ENCODE measurements at places on chromosomes 1 and 21.

- no peak for DNase-seq
Measured at GRCh38 chr21:15692711-15693110, 37.1 kb upstream of the USP25 start.

DNA sequence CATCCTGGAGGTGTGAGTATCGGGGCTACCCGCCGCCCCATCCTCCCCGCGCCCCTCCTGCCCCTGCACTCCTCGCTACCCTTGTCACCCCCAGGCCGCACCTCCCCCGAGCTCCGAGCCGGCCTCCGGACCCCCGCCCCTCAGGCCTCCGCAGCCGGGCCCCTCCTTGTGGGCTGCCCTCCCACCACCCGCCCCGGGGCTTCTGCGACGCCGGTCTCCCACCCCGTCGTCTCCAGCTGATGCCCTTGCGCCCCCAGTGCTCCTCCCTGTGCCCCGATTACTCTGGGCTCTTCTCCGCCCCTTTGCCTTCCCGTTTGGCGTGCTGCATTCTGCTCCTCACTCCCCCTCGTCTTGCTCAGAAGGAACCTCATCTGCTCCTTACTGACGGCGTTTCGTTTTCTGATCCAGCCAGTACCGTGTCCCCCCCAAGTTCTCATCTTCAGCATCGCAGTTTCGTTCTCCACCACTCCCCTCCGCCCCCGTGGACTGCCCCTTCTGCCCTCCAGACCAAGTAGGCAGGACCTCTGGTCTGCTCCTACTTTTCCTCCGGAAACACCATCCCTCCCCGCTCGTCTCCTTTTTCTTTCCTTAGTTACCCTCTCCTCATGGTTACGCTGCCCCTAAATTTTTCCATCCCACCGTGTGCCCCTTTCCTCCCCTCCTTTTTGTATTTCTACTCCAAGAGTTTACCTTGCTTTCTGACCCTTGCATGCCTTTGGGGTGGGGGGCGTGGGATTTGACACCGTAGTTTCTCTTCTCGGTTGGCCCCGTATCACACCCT is 841 bp downstream of the SNX27 start:
- DNase-seq = no peak

GRCh38 chr1:72635719-72636118 is 353.4 kb upstream of the NEGR1 start:
- no peak for DNase-seq

DNA sequence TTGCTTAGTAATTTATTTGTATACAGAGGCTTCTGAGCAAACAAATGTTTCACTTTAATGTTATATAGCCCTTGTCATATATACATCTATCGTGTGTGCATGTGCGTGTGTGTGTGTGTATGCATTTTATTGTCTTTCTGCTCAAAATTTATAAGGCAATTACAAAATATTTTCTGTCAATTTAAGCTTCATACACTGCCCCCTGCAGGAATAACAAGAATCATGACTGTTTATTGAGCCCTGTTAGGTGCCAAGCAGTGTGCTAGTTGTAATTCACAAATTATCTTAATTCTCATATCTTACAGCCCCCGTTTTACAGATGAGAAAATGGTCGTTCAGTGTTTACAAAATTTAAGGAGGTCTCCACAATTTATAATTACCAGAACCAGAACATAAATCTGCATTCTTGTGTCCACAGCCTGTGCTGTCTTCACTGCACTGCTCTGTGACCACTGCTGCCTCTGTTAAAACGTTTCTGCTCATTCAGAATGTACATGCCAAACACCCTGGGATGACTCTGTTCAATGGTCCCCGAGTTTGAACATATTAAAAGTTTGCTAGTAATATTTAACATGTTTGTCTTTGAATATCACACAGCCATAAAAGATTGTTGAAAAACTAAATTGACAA is 181.3 kb downstream of the ATP6V1G3 start:
- DNase-seq = no peak

DNA sequence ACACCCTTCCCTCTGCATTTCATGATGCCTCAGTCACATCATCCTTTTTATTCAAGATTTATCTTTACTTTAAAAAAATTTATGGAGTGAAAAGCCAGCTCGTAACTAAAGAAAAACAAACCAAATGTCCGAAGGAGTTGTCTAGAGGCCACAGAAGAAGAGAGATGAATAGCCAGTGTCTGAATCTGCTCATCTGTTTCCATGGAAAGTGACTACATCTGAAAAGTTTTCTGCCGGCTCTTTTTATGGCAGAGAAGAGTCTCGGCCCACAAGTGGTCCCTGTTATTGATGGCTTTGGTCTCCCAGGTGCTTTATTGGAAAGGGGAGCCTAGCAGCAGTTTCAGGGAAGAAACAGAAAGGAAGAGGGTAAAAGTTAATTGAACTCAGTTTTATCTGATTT is 5.6 kb downstream of the EVA1C start:
- DNase-seq = no peak

GRCh38 chr21:37769656-37770055 is 146.6 kb downstream of the KCNJ6 start:
- DNase-seq = no peak
